ENCODE measurements at places on chromosomes 2 and 18.

- DNase-seq = no peak
These were observed 80.1 kb downstream of the MBP start for GRCh38 chr18:77052297-77052982.

- DNase-seq = no peak
These were observed 39.2 kb downstream of the WDR33 start for GRCh38 chr2:127771756-127772155.

DNA sequence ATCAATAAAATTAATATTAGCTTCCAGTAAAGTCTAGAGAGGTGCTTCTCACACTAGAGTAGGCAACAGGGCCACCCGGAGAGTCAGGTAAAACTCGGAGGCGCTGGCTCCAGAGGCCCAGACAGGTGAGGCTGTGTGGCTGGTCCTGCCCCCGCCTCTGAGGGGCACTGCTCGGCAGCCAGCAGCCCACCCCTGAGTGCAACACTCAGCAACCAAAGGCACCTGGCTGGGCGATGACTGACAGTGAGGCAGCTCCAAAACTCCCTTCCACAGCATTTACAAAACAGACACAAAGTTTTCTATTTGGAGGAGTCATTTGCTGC, 138.8 kb upstream of the ID2 start:
- DNase-seq = no peak

DNA sequence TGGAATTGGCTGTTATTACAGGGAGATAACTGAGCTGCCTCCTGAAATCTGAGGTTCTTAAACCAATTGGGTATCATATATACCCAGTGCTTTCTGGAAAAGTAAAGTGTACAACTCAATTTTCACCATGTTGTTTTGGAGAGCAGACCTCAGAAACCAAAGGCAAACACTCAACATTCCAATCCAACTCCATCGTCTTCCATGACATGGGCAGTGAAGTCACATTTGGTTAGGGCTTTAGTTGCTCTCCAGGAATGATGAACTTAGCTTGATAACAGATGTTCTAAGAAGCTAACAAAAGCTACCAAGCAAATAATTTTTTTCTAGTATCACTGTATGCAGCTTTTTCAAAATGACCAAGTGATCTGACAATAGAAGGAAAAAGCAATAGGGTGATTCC, 107.0 kb upstream of the SLC35G4 start:
- no peak for DNase-seq

DNA sequence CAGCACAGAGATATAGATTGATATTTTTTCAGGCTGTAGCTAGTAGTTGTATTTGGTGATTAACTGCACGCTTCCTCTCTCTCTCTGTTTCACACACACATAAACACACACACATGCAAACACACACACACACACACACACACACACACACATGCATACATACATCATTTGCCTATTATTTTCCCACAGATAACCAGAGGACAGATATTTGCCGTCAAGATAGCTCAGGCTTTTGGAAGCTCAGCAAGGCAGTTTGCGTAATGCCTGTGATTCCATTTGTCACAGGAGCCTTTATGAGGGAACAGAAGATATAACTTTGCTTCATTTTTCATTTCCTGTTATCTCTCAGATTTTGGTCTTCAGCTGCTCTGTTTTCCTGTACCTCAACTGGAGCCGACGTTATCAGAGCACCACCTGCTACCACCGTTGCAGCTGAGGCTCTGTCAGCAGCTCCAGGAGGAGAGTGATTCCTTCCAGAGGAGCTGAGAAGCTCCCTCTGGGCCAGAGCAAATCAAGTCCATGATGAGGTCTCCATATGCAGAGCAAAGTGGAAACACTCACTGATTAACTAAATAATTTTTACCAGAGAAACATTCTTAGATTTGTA, 341.9 kb upstream of the PIK3C3 start:
- no peak for DNase-seq

- no peak for DNase-seq
These were observed 22.5 kb downstream of the THOC1 start for GRCh38 chr18:245282-245847.

Data from activated T-cell treated with anti-CD3 and anti-CD28 coated beads for 1 hour (primary cell).